ENCODE measurements at places on chromosomes 2 and 18.

DNA sequence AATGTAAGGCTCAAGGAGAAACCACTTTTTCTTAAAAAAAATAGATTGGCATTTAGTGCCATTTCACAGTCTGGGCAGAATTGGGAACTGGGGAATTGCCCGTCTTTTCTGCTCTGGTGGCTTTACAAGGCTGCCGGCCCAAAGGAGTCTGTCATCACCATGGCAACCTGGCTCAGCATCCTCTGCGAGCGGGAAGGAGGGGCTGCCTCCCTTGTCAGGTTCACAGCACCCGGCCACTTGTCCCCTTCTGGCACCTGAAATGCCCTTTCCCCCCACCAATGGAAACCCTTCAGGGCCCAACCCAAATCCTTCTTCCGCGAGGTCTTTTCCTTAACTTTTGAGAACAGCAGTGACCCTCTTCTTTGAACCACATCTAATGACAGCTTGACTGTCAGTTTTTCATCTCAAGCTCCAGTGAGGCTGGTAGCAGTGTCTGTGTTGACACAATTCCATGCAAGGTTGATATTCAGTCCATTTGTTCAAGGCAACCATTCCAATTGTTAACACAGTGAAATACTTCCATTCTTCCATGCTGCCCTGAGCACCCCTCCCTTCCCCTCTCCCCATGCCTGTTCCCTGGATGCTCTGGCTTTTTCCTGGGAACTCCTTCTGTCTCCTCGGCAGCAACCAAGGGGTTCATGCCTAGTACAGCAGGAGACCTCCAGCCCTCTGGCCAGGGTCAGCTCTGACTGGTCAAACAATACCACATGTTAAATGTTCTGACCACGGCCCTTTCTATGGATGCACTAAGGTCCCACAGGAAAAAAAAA lies 79.6 kb downstream of the DNER start:
- DNase-seq, result no peak

GRCh38 chr2:149036507-149037293 lies 1.8 kb upstream of the LYPD6B start:
- no peak for DNase-seq

GRCh38 chr2:37875403-37875906 lies 49.6 kb upstream of the RMDN2 start:
- DNase-seq, result no peak

DNA sequence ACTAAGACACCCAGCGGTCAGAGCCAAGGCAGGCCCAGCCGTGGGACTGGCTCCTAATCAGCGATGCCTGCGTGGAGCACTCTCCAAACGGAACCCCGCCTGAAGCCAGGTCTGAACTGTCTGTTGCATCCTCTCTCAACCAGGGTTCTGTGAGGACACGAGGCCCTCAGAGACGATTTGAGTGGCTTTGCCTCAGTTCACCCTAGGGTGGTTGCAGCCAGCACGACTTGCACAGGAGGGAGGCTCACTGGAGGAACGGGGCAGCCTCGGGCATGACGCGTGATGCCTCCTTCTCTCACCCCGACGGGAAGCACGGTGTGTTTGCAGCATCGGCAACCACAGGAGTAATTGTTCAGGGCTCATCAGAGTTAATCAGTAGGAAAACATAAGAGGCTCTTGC lies 336.4 kb downstream of the EIPR1 start:
- DNase-seq, result no peak

DNA sequence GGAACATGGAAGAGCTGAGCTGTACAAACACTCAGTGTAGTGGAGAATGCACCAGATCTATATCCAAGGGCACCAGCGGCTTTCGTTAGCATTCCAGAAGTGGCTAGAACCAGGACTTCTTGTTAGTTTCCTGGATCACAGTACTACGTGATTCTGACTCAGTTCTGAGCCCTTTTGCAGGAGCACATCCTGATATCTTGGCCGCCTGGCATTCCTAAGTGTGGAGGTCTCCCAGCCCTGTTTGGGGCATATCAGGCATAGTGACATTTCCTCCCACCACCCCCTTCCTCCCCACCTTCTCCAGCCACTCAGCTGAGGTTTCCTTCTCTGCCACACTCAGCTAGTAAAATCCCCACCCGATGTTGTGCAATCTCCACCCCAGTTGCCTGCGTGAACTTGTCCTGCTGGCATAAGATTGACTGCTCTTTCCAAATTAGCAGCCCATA lies 63.4 kb downstream of the BMP10 start:
- DNase-seq, result no peak

DNA sequence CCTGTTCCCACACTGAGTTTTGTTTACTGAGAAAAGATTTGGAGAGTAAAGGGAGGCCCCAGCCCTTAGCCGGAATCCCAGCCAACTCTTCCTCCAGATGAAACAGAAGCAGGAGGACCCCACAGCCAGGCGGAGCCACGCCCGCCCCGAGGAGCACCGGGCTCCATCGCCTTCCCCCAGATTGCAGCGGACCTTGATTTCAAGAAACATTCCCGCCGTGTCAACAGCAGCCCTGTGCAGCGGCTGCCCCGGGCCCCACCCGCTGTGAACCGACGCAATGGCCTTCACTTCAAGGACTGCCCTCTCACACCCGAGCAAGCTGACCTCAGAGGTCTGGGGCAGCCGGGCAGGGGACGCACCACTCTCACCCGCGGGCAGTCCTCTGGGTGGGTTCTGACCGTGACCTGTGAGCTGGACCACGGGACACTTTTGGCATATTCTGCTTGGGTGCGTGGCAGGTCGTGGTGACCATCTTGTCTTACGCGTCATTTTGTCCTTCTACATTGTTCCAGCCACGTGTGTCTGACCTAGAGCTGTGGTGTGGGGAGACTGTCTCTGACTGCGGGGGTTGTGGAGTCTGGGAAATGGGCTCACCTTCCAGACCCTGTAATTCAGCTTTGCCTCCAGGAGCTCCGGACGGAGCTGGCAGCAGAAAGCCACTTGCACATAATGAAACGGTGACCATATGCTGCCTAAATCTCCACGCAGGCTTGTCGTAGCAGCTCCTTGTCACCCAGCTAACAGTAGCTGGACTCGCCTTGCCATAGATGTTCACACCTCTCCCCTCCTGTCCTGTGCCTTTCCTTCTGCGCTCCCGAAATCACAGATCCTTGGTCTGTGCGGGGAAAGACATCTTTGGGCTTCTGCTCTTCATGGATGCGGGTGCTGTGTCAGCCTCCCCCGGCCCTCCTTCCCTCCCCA lies 32.0 kb upstream of the INHBB start:
- DNase-seq, result no peak

DNA sequence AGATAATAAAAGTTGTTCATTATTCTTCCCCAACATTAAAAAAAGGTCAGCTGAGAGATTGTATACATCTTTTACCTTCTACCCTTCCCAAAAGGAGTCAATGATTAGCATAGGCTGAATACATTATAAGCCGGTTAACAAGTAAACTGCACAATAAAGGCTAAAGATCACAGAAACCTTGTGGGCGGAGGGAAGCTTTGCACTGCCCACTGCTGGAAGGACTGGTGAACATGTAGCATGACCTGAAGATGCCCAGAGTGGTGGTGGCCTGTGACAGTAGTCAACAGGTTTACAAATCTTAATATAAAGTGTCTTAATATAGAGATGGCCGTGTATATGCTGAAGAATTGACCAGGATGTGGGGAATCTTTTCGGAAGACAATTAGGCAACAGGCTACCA lies 35.6 kb downstream of the ARL5A start:
- DNase-seq, result no peak

GRCh38 chr2:105439141-105439540 lies 40.3 kb upstream of the FHL2 start:
- DNase-seq, result no peak

- DNase-seq, result no peak
Measured at GRCh38 chr2:226124548-226125011, 675.0 kb downstream of the IRS1 start.

DNA sequence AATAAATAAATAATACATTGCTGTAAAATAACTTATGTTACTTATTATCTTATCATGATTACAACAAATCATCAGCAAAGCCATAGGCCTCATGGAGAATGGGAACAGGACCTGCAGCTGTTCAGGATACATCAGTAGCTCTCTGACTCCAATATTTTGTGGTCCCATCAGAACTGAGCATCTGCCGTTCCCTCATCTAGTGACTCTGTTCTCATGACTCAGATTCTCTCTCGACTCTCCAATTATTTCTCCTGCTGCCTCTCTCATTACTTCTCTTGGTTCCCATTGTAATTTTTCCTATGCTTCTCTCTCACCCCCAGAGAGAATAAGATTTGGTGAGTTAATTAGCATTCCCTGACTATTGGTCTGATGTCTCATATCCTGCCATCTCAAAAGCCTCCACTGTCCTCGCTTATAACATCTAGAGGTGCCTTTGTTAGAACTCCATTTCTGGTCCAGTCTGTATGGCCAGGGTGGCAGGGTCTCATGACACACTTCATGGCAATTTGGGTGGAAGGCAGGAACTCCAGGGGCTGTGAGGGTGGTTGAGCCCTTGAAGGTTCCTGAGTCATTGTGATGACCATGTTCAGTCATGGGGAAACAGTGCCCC lies 78.0 kb upstream of the TANC1 start:
- no peak for DNase-seq

GRCh38 chr2:158202161-158202815 lies 100.6 kb downstream of the UPP2 start:
- DNase-seq, result no peak

DNA sequence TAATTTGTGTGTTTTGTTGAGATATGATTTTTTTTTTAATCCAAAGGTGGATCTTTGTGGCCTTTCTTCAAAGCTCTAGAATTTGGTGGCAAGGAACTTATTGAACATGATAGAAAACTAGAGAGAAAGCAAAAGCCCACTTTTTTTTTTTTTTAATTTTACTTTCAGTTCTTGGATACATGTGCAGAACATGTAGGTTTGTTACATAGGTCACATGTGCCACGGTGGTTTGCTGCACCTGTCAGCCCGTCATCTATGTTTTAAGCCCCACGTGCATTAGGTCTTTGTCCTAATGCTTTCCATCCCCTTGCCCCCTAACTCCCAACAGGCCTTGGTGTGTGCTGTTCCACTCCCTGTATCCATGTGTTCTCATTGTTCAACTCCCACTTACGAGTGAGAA lies 135.9 kb downstream of the RHBDD1 start:
- no peak for DNase-seq

DNA sequence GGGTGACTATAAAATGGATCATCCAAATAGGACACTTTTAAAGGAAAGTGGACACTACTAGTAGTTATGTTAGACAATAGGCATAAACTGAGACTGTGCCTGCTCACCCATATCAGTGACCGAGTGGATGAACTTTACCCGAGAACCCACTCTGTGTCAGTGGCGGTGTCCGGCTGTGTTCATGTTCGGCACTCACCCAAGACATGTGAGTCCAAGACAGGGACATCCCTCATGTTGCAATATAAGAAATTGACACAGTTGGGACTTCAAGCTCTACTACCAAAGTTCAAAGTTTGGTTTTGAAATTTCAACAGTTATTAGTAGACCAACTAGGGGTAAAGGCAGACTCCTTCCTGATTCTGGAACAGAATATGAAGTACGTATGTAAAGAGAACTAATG lies 326.3 kb upstream of the TNP1 start:
- DNase-seq, result no peak

- DNase-seq, result no peak
Measured at GRCh38 chr2:29782087-29782486, 139.3 kb downstream of the ALK start.

- no peak for DNase-seq
Measured at GRCh38 chr2:150916467-150917396, 344.9 kb downstream of the RBM43 start.

DNA sequence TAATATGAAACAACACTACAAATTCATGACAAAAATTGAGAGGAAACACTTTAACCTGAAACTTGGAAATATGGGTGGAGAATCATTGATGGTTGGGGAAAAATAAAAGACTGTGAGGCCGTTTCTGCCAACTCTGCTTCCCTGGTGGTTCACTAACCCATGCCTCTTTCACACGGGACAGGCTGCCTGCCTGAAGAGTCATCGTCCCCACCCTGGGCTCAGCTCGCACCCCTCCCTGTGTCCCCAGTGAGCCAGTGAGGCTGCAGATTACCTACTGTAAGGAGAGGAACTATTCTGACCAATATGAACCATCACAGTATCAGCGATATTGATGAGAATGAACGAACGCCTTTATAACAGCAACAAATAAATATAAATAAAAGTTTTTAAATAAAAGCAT lies 357.8 kb upstream of the CDH20 start:
- DNase-seq, result no peak

DNA sequence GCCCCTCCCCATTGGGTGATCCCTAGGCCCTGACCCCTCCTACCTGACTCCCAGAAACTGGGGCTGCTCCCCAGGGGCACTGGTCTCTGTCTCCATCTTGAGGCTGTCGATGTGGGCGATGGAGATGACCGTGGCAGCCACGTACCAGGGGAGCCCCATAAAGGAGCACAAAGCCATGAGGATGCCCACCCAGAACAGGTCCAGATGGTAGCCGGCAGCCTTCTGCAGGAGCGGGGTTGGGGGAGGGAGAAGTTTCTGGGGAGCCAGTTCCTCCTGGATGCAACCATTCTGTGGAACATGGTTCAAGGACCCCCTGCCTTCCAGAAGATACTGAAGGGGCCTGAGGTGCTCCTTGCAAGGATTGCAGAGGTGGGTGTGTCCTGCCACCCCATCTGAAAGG lies 34.0 kb downstream of the MTHFD2 start:
- no peak for DNase-seq

GRCh38 chr18:55089610-55090009 lies 130.3 kb upstream of the CCDC68 start:
- no peak for DNase-seq

DNA sequence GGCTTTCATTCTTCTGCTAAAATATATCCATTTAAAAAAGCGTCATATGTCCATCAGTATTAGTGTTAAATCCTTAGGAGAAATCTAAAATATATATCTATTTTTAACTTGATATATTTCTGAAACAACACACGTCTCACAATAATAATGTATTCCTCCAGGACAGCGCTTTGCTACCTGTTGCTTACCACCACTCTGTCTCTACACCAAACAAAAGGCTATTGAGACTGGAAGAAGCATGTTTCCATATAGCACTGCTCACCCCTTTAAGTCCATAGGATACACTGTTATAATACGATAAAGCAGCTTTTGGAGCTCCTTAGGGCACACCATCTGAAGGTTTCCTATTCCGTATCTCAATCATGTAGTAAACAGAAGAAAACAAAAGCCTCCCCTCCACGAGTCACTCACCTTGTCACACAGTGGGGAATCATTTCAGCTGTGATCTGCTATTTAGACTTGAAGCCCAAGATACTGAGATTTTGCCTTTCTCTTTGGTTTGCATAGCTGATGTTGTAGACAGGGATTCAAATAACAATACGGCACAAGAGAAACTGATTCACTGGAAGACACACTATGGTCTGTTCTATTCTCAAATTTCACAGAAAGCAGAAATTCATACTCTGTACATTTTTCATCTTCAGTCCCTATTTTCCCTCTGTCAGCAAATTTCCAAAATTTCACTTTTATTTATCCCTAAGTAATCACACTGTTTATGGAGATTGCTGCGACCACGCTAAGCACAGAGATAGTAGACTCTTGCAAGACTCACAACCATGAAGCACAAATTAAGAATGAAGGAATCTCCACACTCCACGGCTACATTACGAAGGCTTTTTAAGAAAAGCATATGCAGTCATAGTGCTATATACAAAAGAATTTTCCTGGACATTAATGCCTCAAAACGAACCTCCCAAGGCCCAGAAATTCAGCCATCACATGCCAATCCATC lies 187.1 kb downstream of the TCF4 start:
- DNase-seq, result no peak

- peak; percentile 14 for DNase-seq
Measured at GRCh38 chr18:32289483-32290075, 99.7 kb downstream of the MEP1B start.
